ENCODE measurements at places on chromosomes 2 and 18.
A peak's percentile ranks its signal among the peaks of the same experiment; 100 is the strongest.

GRCh38 chr2:113124984-113125855, 2.2 kb upstream of the IL1RN start:
- no peak for DNase-seq

DNA sequence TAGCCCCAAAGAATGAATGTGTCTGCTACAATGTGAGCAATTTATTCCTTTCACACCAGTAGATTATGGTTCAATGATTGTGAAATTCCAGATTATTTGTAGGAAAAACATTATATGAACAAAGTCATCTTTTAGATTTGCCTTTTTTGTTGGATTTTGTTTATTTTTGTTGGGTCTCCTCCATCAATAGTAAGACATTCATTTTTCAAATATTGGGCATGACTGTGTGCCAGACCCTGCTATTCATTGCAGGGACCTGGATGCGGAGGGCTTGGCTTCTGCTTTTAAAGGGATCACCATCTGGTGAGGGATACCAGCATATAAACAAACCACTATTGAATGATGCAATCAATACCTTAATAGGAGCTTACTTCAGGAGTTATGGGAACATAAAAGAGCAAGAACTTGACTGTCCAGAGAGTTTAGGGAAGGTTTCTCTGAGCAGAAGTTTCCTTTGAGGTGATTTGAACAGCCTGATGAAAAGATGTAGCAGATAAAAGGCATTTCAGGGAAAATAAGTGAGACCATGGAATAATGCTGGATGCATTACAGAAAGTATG, 486.7 kb downstream of the EPHA4 start:
- DNase-seq = no peak

DNA sequence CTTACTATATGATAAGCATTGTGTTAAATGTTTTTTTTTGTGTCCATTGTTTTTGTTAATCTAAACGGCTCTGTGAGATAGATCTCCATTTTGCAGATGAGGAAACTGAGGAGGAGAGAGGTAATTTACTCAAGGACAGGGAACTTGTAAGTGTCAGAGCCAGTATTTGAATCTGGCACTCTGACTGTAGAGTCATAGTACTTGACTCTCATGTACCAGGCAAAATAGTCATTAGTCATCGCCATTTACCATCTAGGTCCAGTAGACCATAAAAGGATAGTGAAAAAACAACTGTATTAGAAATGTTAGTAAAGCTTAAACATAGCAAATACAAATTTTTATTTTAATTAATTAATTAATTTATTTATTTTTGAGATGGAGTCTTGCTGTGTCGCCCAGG, 4.8 kb downstream of the PSMD14 start:
- DNase-seq = no peak

DNA sequence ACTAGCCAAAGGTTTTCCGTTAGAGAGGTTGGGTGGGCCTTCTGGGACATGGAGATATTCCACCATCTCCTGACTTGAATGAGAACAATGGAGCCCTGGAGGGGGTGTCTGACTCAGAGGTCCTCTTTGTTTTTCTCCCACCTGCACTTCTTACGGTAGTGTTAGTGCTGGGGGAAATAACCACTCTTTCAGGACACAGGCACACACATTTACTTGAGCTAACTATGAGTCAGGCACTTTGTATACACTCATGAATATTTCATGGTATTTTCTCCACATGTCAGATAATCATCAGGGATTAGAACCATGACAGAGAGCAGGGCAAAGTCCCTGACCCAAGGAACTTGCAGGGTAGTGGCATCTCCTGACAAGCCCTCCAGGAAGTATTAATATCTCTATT, 439.1 kb downstream of the TSN start:
- no peak for DNase-seq

DNA sequence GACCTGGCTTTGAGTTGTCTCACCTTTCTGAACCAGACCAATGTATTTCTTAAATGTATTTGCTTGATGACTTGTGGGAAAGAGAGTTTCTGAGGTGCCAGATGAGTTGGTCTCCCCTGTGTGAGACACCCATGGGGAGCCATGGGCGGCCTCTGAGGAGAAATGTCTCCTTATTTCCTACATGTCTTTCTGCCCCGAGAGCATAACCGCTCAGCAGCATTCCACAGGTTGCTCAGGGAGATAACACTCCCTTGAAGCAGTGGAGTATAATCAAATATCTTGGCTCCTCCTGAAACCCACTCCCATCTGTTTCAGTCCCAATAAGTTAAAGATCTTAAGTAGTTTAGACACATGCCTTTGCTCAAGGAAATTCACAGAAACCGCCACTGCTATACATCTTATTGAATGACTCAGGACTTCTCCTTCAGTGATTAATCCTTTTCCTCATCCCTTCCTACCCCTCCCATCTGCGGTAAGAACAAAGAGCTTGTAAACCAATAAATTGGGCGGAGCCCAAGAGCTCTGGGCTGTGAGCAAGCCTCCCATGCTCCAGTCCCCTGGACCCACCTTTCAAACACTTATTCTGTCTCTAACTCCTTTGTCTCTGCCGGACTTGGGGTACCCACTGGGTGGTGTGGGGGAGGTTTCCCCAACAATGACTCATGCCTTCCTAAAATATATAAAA, 285.5 kb upstream of the LRRTM4 start:
- no peak for DNase-seq

DNA sequence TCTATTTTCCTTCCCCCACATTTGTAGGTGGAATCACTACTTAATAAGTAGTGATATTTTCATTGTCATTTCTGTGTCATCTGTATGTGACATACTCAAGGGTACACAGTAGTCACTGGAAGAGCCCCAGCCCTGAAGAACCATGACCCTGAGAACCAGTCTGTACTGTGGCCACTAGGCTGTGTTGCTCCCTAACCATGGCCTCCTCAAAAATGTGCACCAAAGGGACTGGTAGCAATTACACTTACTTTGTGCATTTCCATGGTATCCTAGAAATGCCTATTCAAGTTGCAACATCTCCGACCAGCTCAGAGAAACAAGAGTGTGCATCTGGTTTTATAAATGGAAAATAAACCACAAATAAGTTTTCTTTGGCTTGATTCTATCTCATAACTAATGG, 155.1 kb downstream of the DOCK10 start:
- no peak for DNase-seq

DNA sequence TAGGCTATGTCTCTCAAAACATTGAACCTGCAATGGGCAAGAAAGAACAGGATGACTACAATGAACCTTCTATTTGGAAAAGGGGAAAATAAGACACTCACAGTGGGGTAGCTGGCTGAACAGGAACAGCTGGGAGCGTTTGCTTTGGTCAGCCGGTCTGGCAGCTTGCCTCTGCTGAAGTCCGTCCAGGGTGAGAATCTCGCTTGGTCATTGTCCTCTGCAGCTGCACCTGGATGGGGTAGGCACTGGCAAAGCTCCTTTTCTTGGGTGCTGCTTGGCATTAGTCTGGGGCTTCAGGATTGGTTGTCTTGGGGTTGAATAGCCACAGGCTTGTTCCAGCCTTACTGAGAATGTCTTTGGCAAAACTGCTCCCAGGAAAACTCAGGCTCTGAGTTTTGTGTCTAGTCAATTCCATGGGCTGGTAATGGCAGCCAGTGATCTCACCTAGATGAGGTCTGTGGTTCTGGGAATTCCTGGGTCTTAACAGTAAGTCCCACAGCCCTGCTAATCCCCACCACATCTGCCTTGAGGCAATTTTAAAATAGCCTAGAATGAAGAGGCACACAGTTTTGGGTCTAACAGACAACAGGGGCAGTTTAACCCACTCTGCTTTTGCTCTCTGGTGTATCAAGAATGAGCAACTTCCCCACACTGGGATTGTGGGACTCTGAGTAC, 13.4 kb downstream of the NEDD4L start:
- DNase-seq = no peak

DNA sequence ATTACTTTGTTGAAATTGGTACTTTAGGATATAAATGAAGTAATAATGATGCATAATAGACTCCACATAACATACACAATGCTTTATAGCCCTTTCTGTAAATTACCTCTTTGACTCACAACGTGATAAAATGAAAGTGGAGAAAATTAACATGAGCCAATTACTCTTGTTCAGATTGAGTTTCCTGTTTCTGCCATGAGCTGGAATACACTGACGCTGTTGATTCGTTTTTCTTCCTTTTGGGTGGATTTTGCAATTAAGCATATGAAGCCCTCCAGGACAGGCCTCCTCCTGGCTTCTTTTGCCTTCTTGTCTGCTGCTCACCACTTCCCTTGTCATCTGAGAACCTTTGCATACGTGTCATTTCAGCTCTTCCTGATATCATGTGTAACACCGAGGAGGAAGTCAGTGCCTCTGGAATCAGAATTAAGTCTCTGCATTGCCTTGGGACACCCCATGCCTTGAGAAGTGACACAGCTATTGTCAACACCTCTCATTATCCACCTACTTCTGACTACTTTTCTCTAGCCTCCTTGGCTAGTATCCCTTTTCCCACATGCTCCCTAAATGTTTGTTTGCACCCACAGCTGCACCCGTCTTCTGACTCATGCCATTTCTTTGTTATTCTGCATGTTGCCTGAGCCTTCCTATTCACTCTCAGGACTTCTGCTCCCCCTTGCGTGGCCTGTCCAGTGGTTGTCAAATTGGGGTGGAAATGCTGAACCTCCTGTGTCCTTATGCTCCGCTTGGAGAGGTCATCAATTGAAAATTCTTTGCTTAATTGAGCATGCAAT, 134.1 kb downstream of the FMNL2 start:
- DNase-seq = peak; percentile 29

DNA sequence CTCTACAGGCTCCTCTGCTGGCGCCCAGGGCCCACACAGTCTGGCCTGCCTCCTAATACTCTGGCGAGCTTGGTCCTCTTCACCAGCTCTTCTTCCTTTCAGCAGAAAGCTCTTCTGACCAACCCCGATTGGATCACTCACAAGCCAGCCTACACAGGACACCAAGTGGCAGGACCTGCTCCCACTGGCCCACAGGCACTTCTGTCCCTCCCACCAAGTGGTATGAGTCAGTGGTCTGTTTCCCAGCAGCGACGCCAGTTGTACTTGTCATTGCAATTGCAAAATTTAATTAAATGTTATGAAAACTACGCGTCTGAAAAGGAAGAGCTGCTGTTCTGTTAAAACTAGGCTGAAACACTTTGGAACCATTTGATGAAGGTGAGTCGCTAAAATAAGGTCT, 46.7 kb downstream of the NDUFA10 start:
- DNase-seq = no peak

DNA sequence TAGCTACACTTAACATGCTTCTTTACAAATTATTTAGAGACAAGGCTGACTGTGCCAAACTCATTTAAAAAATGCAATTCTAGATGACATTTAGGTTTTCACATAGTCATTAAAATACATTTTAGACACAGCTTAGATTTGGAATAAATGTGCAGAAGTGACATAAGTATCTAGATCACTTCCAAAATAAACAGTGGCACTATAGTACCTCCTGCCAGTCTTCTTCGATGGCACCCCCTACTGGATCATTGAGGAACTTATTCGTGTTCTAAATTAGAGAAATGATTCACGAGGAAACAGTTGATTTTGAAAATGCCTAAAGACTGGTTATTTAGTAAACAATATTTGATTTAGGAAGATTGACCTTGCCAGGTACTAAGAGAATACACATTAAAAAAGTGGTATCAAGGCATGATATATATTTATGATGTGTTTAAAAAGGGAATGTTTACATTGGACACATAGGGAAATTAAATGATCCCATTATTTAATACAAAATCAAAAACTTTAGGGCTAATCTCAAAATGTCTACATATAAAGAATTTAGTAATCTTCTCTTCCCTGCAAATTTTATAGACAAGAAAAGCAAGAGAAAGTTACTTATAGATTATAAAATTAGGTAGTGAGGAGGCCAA, 323.9 kb downstream of the XIRP2 start:
- DNase-seq = peak; percentile 80

DNA sequence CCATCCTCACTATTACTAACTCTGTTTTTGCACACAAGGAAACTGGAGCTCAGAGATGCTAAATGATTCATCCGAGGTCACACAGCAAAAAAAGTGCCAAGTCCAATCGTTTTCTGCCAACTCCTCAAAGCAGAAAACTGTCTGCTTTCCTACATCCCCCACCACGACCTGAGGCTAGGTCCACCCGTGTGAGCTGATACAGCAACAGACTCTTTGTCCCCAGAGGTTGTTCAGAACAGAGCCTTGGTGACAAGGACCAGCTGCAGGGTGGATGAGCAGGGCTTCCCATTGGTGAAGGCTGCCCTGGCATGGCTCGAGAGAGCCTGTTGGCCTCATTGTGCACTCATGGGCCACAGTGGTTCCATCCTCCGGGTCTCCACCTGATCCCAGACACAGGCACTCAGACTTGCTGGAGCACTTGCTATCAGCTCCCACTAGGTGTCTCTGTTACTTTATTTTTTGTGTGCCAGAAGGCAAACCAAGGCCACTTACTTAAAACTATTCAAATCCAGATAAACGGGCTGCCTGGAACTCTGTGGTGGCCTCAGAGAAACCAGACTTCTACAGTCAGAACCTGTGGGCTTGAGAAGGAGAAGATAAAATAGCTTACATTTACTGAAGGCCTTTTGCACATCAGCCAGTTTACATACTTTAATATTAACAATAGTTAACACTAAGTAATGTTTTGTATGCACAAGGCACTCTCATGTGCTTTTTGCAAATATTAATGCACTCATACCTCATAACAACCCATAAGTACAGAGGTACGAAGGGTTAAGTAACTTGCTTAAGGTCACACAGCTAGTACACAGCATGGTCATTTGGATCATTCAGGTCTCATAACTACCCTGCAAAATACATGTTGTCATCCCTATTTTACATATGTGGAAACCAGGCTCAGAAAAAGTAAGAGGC, 62.9 kb upstream of the CTIF start:
- DNase-seq = peak; percentile 89

DNA sequence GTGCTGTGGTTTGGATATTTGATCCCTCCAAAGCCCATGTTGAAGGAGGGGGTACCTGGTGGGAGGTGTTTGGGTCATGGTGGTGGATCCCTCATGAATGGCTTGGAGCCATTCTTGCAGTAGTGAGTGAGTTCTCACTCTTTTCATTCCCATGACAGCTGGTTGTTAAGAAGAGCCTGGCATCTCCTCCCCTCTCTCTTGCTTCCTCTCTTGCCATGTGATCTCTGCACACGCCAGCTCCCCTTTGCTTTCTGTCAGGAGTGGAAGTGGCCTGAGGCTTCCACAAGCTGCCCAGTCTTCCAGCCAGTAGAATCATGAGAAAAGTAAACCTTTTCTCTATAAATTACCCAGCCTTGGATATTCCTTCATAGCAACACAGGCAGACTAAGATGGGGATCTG, 8.6 kb downstream of the ADD2 start:
- DNase-seq = no peak

DNA sequence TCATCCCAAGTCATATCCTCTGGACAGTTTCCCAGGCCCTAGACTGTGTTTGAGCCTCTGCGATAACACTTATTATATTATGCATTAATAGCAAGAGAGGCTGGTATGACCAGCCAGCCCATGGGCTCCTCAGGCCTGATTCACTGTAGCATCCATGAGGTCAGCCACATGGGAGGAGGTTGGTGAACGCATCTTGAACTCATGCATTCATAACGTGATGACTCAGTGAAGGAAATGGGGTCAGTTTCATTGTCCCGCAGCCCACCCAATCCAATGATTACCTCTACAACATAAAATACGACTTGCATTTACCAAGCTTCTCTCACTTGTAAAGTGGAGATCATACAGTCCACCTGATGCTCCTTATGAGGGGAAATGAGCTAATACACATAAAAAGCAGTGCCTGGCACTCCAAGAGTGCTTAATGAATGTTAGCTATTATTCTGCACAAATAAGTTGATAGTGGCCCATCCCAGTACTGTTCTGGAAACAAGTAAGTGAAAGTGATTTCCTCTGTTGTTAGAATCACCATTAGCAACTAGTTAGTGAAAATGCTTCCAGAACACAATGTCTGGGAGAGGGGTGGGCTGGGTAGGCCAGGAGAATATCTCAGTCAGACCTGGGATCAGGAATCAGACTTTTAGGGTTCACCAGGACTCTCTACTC, 46.1 kb upstream of the CELF4 start:
- no peak for DNase-seq
